ENCODE measurements at places on chromosomes 16 and 17. TPM values are rescaled to one million over a fixed set of nuclear protein-coding genes. Genes with fewer than 3 reads are reported as not detected.
A peak's percentile ranks its signal among the peaks of the same experiment; 100 is the strongest.

- no peak overlapping the region for H3K27ac ChIP-seq
- peaks cover 13% of the 10 kb centered on the region for H3K4me1 ChIP-seq
Measured at GRCh38 chr17:46197530-46197929, 4.3 kb upstream of the KANSL1 start.

CDK5RAP3 gene
- 296 TPM for total RNA-seq

DNA sequence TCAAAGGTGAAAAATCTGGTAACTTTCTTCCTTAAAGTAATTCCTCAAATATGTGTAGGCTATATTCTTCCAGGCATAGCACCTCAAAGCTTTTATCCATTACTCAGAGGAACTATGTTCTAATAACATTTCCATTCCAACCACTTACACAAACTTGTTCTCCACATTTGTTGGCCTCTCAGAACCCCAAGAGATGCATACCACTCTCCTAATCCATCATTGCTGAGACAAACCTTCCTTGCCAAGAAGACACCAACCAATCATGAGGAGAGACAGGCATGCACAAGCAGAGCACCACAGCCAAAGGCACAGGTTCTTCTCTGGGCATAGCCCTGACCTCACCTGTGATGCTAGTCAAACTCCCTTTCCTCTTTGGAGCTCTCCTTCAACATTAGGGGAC, 20.9 kb downstream of the CDH11 start:
- no peak overlapping the region for H3K27ac ChIP-seq
- no peak overlapping the region for H3K4me3 ChIP-seq
- no peaks in the 10 kb centered on the region for H3K27me3 ChIP-seq
- no peaks in the 10 kb centered on the region for H3K4me1 ChIP-seq

ST6GALNAC1 gene
- total RNA-seq = 0.38 TPM

SPIRE2 gene
- 6.6 TPM for total RNA-seq

- no peak overlapping the region for H3K4me3 ChIP-seq
- H3K36me3 ChIP-seq = no peaks in the 10 kb centered on the region
- peaks cover 36% of the 10 kb centered on the region for H3K4me1 ChIP-seq
- H3K27me3 ChIP-seq = no peaks in the 10 kb centered on the region
Measured at GRCh38 chr16:10868104-10868595, 8.9 kb upstream of the CIITA start.

CBFA2T3 gene
- total RNA-seq = 2.7 TPM

DNA sequence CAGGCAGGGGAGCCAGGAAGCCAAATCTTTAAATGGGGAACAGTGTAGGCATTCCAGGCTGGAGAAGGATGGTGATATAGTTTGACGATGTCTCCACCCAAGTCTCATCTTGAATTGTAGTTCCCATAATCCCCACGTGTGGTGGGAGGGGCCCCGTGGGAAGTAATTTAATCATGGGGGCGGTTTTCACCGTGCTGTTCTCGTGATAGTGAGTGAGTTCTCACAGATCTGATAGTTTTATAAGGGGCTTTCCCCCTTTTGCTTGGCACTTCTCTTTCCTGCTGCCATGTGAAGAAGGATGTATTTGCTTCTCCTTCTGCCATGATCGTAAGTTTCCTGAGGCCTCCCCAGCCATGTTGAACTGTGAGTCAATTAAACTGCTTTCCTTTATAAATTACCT, 28.8 kb downstream of the GINS3 start:
- no peaks in the 10 kb centered on the region for H3K27me3 ChIP-seq
- H3K4me1 ChIP-seq = peaks cover 35% of the 10 kb centered on the region
- H3K4me3 ChIP-seq = no peak overlapping the region
- no peaks in the 10 kb centered on the region for H3K36me3 ChIP-seq

- no peak overlapping the region for H3K27ac ChIP-seq
- DNase-seq = no peak
- H3K36me3 ChIP-seq = peaks cover 91% of the 10 kb centered on the region
- no peaks in the 10 kb centered on the region for H3K4me1 ChIP-seq
- no peaks in the 10 kb centered on the region for H3K27me3 ChIP-seq
- H3K4me3 ChIP-seq = no peak overlapping the region
Measured at GRCh38 chr16:1398826-1399581, 15.5 kb downstream of the UNKL start.

LYRM9 gene
- 14.0 TPM for total RNA-seq

GRCh38 chr17:77771145-77771544, 187.4 kb upstream of the TNRC6C start:
- no peaks in the 10 kb centered on the region for H3K27me3 ChIP-seq
- no peak overlapping the region for H3K27ac ChIP-seq
- H3K4me3 ChIP-seq = no peak overlapping the region
- no peaks in the 10 kb centered on the region for H3K36me3 ChIP-seq
- no peaks in the 10 kb centered on the region for H3K4me1 ChIP-seq
- DNase-seq = no peak

ZPBP2 gene
- total RNA-seq = not detected

OTOA gene
- not detected for total RNA-seq

- H3K4me1 ChIP-seq = peaks cover 25% of the 10 kb centered on the region
- no peak overlapping the region for H3K27ac ChIP-seq
- no peak for DNase-seq
- no peak overlapping the region for H3K4me3 ChIP-seq
Measured at GRCh38 chr17:31535581-31535981, 144.1 kb downstream of the RAB11FIP4 start.

DNA sequence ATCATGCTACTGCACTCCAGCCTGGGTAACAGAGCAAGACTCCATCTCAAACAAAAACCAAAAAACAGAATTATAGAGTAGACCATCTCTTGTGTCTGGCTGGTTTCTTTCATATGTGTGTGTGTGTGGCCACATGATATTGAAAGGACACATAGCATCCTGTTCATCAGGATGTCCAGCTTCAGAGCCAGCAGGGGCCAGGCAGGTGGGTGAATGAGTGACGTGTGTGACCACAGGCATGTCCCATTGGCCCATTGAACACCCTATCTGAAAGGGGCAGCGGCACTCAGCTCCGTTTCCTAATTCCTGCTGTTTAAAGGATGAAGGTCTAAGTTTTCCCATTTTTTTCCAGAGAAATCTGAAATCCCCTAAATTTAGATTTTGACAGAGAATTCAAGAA, 174.2 kb downstream of the PRKCB start:
- no peak for DNase-seq
- no peaks in the 10 kb centered on the region for H3K27me3 ChIP-seq
- H3K27ac ChIP-seq = no peak overlapping the region
- no peaks in the 10 kb centered on the region for H3K4me1 ChIP-seq
- no peak overlapping the region for H3K4me3 ChIP-seq
- H3K36me3 ChIP-seq = no peaks in the 10 kb centered on the region

WFDC1 gene
- total RNA-seq = 0.49 TPM

GRCh38 chr17:4936436-4936835, 3.4 kb downstream of the SLC25A11 start:
- DNase-seq = no peak
- no peaks in the 10 kb centered on the region for H3K27me3 ChIP-seq
- no peak overlapping the region for H3K27ac ChIP-seq
- H3K36me3 ChIP-seq = peaks cover 25% of the 10 kb centered on the region
- H3K4me1 ChIP-seq = peaks cover 34% of the 10 kb centered on the region

- no peaks in the 10 kb centered on the region for H3K36me3 ChIP-seq
- no peak for DNase-seq
- H3K4me3 ChIP-seq = no peak overlapping the region
- peaks cover 27% of the 10 kb centered on the region for H3K4me1 ChIP-seq
Measured at GRCh38 chr17:18157354-18157985, 26.2 kb upstream of the ALKBH5 start.

DYNLL2 gene
- 22.4 TPM for total RNA-seq

- no peak overlapping the region for H3K4me3 ChIP-seq
- H3K4me1 ChIP-seq = no peaks in the 10 kb centered on the region
- no peaks in the 10 kb centered on the region for H3K27me3 ChIP-seq
Measured at GRCh38 chr17:69677130-69677529, 262.6 kb downstream of the MAP2K6 start.

HBA1 gene
- total RNA-seq = 136 TPM

DNA sequence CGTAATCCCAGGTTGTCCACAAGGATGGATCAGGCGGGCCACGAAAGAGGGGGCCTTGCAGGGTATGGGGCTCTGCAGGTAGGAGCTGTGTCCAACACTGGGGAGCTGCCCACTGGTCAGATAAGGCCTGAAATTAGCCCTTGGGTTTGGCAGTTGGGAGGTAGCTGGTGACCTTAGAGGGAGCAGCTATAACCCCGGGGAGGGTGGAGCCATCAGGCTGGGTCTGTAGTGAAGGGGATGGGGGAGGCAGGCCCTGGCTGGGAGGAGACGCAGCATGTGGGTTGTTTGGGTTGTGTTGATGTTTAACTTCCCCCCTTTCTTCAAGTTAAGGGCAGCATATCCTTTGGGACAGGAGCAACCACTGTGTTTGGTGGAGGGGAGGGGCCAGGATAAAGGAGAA, 5.9 kb downstream of the MLLT6 start:
- peaks cover 58% of the 10 kb centered on the region for H3K36me3 ChIP-seq
- H3K4me1 ChIP-seq = peaks cover 35% of the 10 kb centered on the region
- no peaks in the 10 kb centered on the region for H3K27me3 ChIP-seq
- no peak for DNase-seq
- no peak overlapping the region for H3K4me3 ChIP-seq

DNA sequence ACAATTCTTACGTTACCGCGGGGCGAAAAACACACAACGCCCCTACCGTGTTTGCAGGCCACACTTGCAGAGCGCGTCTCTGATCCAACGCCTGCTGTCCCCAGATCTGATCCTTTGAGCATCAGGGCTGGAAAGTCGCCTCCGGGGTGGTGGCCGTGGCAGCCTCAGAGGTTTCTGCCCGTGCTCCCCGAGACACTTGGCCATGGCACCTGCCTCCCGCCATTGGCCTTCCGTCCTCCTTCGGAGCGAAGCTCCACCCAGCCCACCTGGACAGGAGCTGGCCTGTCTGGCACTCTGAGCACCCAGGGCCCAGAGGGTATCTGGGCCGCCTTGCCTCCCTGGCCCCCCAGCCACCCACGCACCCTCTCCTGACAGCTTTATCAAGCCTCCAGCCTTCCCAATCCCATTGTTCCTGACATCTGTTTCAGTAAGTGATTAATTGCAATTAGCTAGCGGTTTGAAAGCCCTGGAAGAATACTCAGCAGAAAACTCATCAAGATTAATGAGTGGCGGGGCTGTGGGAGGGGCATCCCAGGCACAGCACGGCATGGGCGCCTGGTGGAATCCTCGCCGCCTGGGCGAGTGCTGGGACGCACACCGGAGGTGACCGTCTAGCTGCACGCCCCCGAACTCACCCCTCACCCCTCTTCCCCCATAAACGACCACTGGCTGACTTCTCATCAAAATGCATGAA, 181.5 kb upstream of the GSE1 start:
- H3K36me3 ChIP-seq = no peaks in the 10 kb centered on the region
- H3K27me3 ChIP-seq = no peaks in the 10 kb centered on the region
- H3K4me3 ChIP-seq = no peak overlapping the region
- DNase-seq = no peak

- H3K27me3 ChIP-seq = no peaks in the 10 kb centered on the region
- H3K36me3 ChIP-seq = no peaks in the 10 kb centered on the region
- peak overlapping the region; percentile 24 for H3K27ac ChIP-seq
- H3K4me1 ChIP-seq = peaks cover 34% of the 10 kb centered on the region
- no peak for DNase-seq
Measured at GRCh38 chr17:51046514-51047384, 73.9 kb downstream of the SPAG9 start.

GRCh38 chr17:64661976-64662773, at the start of gene SMURF2:
Gene SMURF2, minus strand, starts transcription at chr17:64662307. Its CDS starts 427 bp downstream, at chr17:64661880.
- peak within 1 kb of the TSS; percentile 88 for H3K4me3 ChIP-seq
- H3K4me1 ChIP-seq = peaks cover 28% of the 10 kb centered on the region
- peak within 1 kb of the TSS; percentile 98 for H3K27ac ChIP-seq
- H3K36me3 ChIP-seq = no peaks in the 10 kb centered on the region

DNA sequence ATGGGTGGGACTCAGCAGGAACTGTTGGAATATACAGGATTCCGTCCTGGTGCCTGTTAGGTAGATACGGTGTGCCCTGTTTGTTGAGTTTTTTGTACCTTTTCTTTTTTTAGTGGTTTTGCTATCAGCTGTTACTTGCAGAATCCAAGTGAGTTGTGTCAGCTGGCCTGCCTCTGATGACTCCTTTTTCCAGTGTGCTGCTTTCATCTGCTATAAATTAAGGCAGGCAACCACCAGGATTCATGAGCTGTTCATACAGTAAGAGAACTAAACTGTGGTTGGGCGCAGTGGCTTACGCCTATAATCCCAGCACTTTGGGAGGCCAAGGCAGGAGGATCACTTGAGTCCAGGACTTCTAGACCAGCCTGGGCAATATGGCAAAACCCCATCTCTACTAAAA, 79.9 kb downstream of the WNT3 start:
- no peak for DNase-seq
- H3K36me3 ChIP-seq = peaks cover 9% of the 10 kb centered on the region
- peaks cover 6% of the 10 kb centered on the region for H3K4me1 ChIP-seq
- H3K27ac ChIP-seq = no peak overlapping the region
- H3K4me3 ChIP-seq = no peak overlapping the region

DNA sequence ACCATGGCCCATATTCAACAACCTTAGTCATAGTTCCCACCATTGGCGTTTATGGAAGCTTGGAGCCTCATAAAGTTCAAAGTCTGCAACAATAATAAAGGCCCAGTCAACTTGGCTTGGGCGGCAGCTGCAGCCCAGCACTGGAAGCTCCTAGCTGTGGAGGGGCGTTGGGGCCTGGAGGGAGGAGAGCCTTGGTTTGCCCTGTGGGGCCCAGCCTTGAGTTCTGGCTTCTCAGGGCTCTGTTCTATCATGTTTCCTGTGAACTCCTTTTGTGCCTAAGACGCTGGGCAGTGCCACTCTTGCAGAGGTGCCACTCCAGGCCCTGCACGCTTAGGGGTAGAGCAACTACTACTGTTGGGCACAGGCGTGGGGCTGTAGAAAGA, 927 bp upstream of the ENGASE start:
- peaks cover 13% of the 10 kb centered on the region for H3K36me3 ChIP-seq
- H3K27ac ChIP-seq = peak overlapping the region; percentile 80
- no peaks in the 10 kb centered on the region for H3K27me3 ChIP-seq
- H3K4me3 ChIP-seq = no peak overlapping the region
- peaks cover 23% of the 10 kb centered on the region for H3K4me1 ChIP-seq

- H3K27ac ChIP-seq = peak overlapping the region; percentile 69
- peaks cover 22% of the 10 kb centered on the region for H3K4me1 ChIP-seq
- peak overlapping the region; percentile 61 for H3K4me3 ChIP-seq
- peaks cover 24% of the 10 kb centered on the region for H3K27me3 ChIP-seq
Measured at GRCh38 chr17:2854143-2855055, 58.2 kb downstream of the RAP1GAP2 start.

- H3K4me1 ChIP-seq = peaks cover 24% of the 10 kb centered on the region
- no peak overlapping the region for H3K27ac ChIP-seq
- no peak for DNase-seq
- no peaks in the 10 kb centered on the region for H3K27me3 ChIP-seq
- H3K36me3 ChIP-seq = peaks cover 43% of the 10 kb centered on the region
Measured at GRCh38 chr17:40018211-40019121, 3.2 kb downstream of the CSF3 start.

GRCh38 chr17:66981983-66982508, 17.5 kb downstream of the CACNG4 start:
- no peak overlapping the region for H3K27ac ChIP-seq
- no peak overlapping the region for H3K4me3 ChIP-seq
- H3K4me1 ChIP-seq = peaks cover 4% of the 10 kb centered on the region
- H3K36me3 ChIP-seq = no peaks in the 10 kb centered on the region

- DNase-seq = no peak
- H3K27me3 ChIP-seq = no peaks in the 10 kb centered on the region
- peaks cover 66% of the 10 kb centered on the region for H3K4me1 ChIP-seq
- no peaks in the 10 kb centered on the region for H3K36me3 ChIP-seq
- peak overlapping the region; percentile 61 for H3K27ac ChIP-seq
- H3K4me3 ChIP-seq = peak overlapping the region; percentile 74
Measured at GRCh38 chr16:8867932-8868415, 832 bp downstream of the CARHSP1 start.

Measured in suprapubic skin (tissue), 4 donors.